Naive thymus-derived CD4-positive, alpha-beta T cell (primary cell): ENCODE measurements at places on chromosomes 4 and X.

DNA sequence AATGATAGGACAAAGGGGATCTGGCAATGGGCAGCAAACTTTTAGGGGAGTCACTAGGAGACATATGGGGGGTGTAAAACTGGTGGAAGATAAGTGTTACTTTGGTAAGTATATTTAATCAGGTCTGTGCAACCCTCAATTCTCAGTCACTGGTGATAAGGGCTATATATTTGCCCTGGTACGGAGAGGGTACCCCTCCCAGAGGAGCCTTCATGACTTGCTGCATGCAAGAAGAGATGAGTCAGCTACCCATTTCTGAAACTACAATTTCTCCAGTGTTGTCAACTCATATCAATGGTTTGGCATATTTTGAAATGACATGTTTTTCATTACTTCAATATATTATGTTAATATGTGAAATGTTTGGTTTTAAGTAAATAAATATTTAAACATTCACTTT lies 14.3 kb downstream of the SMARCAD1 start:
- H3K36me3 ChIP-seq = no peaks in the 10 kb centered on the region
- no peaks in the 10 kb centered on the region for H3K27me3 ChIP-seq
- H3K27ac ChIP-seq = no peak overlapping the region
- no peaks in the 10 kb centered on the region for H3K4me1 ChIP-seq

DNA sequence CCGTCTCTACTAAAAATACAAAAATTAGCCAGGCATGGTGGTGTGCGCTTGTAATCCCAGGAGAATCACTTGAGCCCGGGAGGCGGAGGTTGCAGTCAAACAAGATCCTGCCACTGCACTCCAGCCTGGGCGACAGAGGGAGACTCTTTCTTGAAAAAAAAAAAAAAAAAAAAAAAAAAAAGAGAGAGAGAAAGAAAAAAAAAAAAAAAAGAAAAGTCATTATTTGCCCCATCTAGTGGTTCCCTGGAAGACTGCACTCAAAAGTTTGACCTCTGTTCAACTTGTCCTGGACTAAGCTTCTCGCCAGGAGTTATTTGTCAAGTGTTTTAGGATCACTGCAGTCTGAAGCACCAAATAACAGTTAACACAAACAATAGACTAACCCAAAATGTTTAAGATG lies 45.3 kb upstream of the KCTD8 start:
- no peaks in the 10 kb centered on the region for H3K4me1 ChIP-seq
- H3K4me3 ChIP-seq = no peak overlapping the region
- H3K27me3 ChIP-seq = no peaks in the 10 kb centered on the region
- H3K36me3 ChIP-seq = no peaks in the 10 kb centered on the region
- no peak overlapping the region for H3K27ac ChIP-seq

GRCh38 chr4:14315129-14315528 lies 687.2 kb upstream of the CPEB2 start:
- no peaks in the 10 kb centered on the region for H3K36me3 ChIP-seq
- H3K4me1 ChIP-seq = no peaks in the 10 kb centered on the region
- no peaks in the 10 kb centered on the region for H3K27me3 ChIP-seq

GRCh38 chr4:72422416-72422815 lies 146.6 kb downstream of the ADAMTS3 start:
- no peaks in the 10 kb centered on the region for H3K4me1 ChIP-seq
- no peaks in the 10 kb centered on the region for H3K36me3 ChIP-seq
- no peak overlapping the region for H3K4me3 ChIP-seq

GRCh38 chr4:76589872-76590797 lies 155.1 kb downstream of the SHROOM3 start:
- DNase-seq = no peak
- H3K27ac ChIP-seq = no peak overlapping the region
- H3K27me3 ChIP-seq = no peaks in the 10 kb centered on the region
- H3K36me3 ChIP-seq = no peaks in the 10 kb centered on the region
- H3K4me3 ChIP-seq = no peak overlapping the region

DNA sequence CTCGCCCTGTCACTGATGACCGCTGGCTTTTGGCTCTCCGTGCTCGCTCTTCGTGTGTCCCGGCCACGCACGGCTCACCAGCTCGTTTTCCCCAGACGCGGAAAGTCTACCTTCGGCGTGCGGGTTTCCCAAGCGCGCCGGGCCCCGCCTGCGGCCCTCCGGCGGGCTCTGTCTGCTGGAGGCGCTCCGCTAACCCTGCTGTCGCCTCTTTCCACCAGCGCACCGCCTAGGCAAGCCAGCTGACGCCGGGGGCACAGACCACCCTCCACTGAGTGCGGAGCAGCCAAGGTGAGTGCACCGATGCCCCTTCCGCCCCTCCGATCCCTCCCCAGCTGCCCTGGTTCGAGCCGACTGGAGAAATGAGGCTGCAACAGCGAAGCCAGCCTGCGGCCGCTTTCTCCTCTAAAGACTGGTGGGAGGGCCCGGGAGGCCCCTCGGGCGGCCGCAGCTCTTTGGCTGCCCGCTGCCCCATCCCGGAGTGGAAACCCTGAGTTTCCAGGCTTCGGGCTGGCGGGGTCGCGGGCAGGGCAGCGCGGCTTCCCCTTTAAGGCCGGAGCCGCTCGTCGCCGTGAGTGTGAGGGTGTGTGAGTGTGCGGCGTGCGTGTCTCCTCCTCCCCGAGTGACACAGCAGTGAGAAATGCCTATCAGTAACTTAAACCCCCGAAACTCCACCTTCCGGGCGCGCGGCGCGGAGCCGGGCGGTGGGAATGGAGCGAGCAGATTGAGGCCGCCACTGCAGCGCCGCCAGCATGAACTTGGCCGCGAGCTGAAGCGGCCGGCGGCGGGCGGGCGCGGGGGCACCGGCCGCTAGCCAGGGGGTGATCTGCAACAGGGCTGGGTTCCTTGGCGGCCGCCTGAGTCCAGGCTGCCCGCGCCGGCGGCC lies at the start of gene MAMLD1:
Gene MAMLD1 (plus strand): TSS at position 719 of the 883 bp plus-strand sequence. CDS start 82,200 bp downstream, outside the sequence.
- peak within 1 kb of the TSS; percentile 53 for H3K4me3 ChIP-seq
- peaks cover 5% of the 10 kb centered on the region for H3K27me3 ChIP-seq
- peak; percentile 52 for DNase-seq

DNA sequence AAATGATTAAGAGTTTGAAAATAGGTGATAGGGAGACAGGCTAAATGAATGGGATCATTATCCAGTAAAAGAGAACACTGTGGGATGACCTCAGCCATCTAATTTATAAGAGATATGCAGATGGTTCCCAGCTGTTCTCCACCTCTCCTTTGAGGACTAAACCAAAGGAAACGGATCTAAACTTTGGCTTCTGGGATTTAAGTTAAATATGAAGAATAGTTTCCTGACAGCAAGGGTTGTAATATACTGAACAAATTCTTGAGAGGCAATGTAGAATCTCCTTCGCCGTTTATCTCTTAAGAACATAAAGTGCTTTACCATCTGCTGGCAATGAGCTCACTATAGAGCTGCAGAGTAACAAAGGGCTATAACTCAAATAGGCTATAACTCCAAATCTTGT lies 35.4 kb upstream of the HPGDS start:
- no peak overlapping the region for H3K4me3 ChIP-seq
- no peaks in the 10 kb centered on the region for H3K36me3 ChIP-seq
- H3K4me1 ChIP-seq = no peaks in the 10 kb centered on the region
- H3K27me3 ChIP-seq = no peaks in the 10 kb centered on the region

DNA sequence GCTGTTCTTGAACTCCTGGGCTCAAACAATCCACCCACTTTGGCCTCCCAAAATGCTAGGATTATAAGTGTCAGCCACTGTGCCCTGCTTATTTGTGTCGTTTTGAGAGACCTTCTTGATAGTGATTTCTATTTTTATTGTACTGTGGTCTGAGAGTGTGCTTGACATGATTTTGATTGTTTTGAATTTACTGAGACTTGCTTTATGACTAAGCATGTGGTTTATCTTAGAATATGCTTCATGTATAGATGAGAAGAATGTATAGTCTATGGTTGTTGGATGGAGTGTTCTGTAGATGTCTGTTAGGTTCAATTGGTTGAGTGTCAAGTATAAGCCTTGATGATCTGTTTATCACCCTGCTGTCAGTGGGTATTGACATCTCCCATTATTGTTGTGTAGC lies 789.3 kb downstream of the IL1RAPL1 start:
- no peak overlapping the region for H3K4me3 ChIP-seq
- no peaks in the 10 kb centered on the region for H3K36me3 ChIP-seq
- no peak overlapping the region for H3K27ac ChIP-seq

DNA sequence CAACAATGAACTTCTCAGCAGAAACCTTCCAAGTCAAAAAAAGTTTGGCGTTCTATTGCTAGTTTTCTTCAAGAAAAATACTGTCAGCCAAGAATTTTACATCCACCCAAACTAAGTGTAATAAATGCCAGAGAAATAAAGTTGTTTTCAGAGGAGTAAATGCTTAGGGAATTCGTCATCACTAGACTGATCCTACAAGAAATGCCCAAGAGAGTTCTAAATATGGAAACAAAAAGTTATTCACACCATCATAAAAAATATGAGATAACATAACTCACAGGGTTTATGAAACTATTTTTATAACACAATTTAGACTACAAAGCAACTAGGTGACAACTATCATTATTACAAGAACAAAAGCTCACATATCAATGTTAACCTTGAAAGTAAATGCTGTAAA lies 259.5 kb upstream of the GABRA2 start:
- no peaks in the 10 kb centered on the region for H3K4me1 ChIP-seq
- no peak for DNase-seq
- H3K36me3 ChIP-seq = no peaks in the 10 kb centered on the region
- H3K4me3 ChIP-seq = no peak overlapping the region
- H3K27ac ChIP-seq = no peak overlapping the region

GRCh38 chr4:125838202-125838601 lies 523.4 kb downstream of the FAT4 start:
- H3K36me3 ChIP-seq = no peaks in the 10 kb centered on the region
- H3K27ac ChIP-seq = no peak overlapping the region
- DNase-seq = no peak
- no peaks in the 10 kb centered on the region for H3K27me3 ChIP-seq
- H3K4me3 ChIP-seq = no peak overlapping the region

DNA sequence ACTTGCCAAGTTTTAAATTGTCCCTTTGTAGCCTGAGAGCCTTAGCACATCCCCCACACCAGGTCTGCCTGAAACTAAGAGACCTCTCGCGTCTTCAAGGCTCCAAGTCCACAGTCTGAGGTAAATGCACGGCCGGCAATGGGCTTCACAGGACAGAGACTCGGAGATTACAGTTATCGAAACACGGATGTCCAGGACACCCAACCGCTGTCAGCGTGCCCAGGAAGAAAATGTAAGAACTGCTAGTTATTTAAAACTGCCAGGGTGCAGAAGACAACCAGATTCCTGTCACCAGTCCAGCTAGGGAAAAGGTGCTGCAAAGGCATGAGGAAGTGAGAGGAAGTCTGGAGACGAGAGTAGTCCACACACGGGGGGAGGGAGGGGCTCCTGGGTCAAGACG lies 28.9 kb downstream of the ZNF827 start:
- no peaks in the 10 kb centered on the region for H3K36me3 ChIP-seq
- no peaks in the 10 kb centered on the region for H3K27me3 ChIP-seq
- no peaks in the 10 kb centered on the region for H3K4me1 ChIP-seq

DNA sequence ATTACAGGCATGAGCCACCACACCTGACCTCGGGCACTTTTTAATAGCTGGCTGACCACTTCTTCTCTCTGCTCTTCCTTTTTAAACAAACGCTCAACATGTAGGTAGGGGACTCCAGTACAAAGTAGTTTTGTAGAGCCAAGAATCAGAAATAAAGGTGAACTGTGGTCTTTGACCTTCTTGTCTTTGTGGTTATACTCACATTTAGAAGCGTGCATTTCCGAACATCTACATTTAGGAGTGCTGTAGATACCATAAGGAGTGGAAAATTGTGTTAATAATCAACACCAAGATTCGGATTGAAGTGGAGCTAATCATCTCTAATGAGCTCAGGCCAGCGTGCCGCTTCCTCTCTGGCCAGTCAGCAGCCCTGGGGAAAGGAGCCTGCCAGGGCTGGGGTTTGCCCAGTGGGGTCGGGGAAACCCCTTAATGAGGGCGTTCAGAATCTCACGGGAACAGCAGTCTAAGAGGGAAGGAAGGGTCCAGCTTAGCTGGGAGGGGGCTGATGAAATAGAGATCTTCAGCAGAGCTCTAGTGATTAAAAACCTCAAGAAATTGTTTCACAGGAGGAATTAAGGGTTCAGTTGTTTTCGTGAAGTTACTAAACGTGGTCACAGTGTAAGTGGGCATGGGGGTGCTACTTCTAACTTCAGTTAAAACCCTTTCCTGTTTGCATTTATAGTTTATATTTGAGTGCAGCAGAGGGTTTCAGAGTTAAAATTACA lies 81.2 kb downstream of the GAB1 start:
- no peak overlapping the region for H3K27ac ChIP-seq
- no peaks in the 10 kb centered on the region for H3K27me3 ChIP-seq
- no peak overlapping the region for H3K4me3 ChIP-seq
- no peaks in the 10 kb centered on the region for H3K4me1 ChIP-seq
- H3K36me3 ChIP-seq = no peaks in the 10 kb centered on the region

DNA sequence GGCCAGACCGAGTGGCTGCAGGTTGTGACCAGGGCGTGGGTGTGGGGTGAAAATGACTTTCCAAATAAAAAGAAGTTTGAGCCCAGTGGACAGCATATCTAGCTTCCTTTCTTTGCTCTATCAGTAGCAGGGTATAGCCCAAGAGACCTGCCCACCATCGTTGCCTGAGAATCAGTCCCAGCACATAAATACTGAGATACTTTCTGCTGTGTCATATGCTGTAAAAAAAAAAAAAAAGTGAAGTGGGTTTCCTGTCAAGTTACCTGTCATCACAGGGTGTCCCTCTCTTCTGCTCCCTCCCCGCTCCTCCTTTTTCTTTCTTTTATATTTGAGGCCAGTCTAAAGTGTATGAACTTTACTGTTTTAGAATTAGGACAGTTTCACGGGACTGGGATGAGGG lies 330.3 kb upstream of the BOD1L1 start:
- H3K4me3 ChIP-seq = no peak overlapping the region
- no peak for DNase-seq
- H3K27me3 ChIP-seq = no peaks in the 10 kb centered on the region
- H3K4me1 ChIP-seq = no peaks in the 10 kb centered on the region
- no peaks in the 10 kb centered on the region for H3K36me3 ChIP-seq

- H3K36me3 ChIP-seq = no peaks in the 10 kb centered on the region
- H3K4me3 ChIP-seq = no peak overlapping the region
- no peak for DNase-seq
- H3K27ac ChIP-seq = no peak overlapping the region
- no peaks in the 10 kb centered on the region for H3K27me3 ChIP-seq
Observed at GRCh38 chrX:37603938-37604409, 32.5 kb downstream of the LANCL3 start.

- H3K4me3 ChIP-seq = no peak overlapping the region
- no peaks in the 10 kb centered on the region for H3K36me3 ChIP-seq
- H3K27ac ChIP-seq = no peak overlapping the region
- no peaks in the 10 kb centered on the region for H3K4me1 ChIP-seq
Observed at GRCh38 chrX:13897566-13897965, 80.7 kb upstream of the GPM6B start.

GRCh38 chr4:182955411-182955810 lies 38.2 kb upstream of the DCTD start:
- no peak for DNase-seq
- no peak overlapping the region for H3K27ac ChIP-seq
- H3K36me3 ChIP-seq = no peaks in the 10 kb centered on the region
- no peaks in the 10 kb centered on the region for H3K27me3 ChIP-seq
- no peak overlapping the region for H3K4me3 ChIP-seq

GRCh38 chr4:167452922-167453430 lies 218.7 kb upstream of the SPOCK3 start:
- no peaks in the 10 kb centered on the region for H3K27me3 ChIP-seq
- no peak overlapping the region for H3K27ac ChIP-seq
- H3K4me1 ChIP-seq = no peaks in the 10 kb centered on the region
- DNase-seq = no peak
- no peak overlapping the region for H3K4me3 ChIP-seq
- H3K36me3 ChIP-seq = no peaks in the 10 kb centered on the region

GRCh38 chrX:1596676-1597344 lies 5.4 kb downstream of the AKAP17A start:
- peaks cover 42% of the 10 kb centered on the region for H3K36me3 ChIP-seq
- H3K4me3 ChIP-seq = no peak overlapping the region
- no peak for DNase-seq
- H3K27ac ChIP-seq = no peak overlapping the region

- DNase-seq = no peak
- H3K27ac ChIP-seq = no peak overlapping the region
- H3K36me3 ChIP-seq = no peaks in the 10 kb centered on the region
Observed at GRCh38 chr4:125344198-125344597, 29.4 kb downstream of the FAT4 start.
